ENCODE measurements at places on chromosomes 6 and 20. TPM values are rescaled to one million over a fixed set of nuclear protein-coding genes. Genes with fewer than 3 reads are reported as not detected.

Gene BPIFB1
- not detected for total RNA-seq

Gene CLDN20
- total RNA-seq = not detected

Gene SUMO4
- 0.25 TPM for total RNA-seq

Gene LPIN3
- not detected for total RNA-seq

Gene PRR18
- 0.76 TPM for total RNA-seq

Gene HLA-DMB
- total RNA-seq = not detected

Gene GNAS-AS1
- not detected for total RNA-seq

Gene HLA-DMA
- 0.24 TPM for total RNA-seq

Gene TINAG
- not detected for total RNA-seq

Gene MAP7
- not detected for total RNA-seq

Gene MAK
- total RNA-seq = not detected

Gene TRIM31
- not detected for total RNA-seq

Gene PPIL6
- 0.29 TPM for total RNA-seq
